ENCODE measurements at places on chromosomes 12 and 14. TPM values are rescaled to one million over a fixed set of nuclear protein-coding genes. Genes with fewer than 3 reads are reported as not detected.

Gene ADAMTS20
- total RNA-seq, result not detected

Gene DNAH10
- total RNA-seq, result 0.12 TPM

Gene SLC5A8
- total RNA-seq, result not detected

Gene C12orf56
- 3.3 TPM for total RNA-seq

Gene SMCO3
- not detected for total RNA-seq

Gene SYCP3
- 0.12 TPM for total RNA-seq

Gene TMEM30B
- 14.7 TPM for total RNA-seq

Gene SLC2A3
- total RNA-seq, result 4.9 TPM

Gene DCAF11
- total RNA-seq, result 48.2 TPM

Gene CDC42BPB
- 48.5 TPM for total RNA-seq

Gene DPF3
- total RNA-seq, result 1.1 TPM

Gene C12orf76
- total RNA-seq, result 3.3 TPM

Gene PPP4R4
- 0.04 TPM for total RNA-seq

Gene ESRRB
- total RNA-seq, result 0.12 TPM

Gene TCL1B
- total RNA-seq, result not detected

Gene NOVA1
- total RNA-seq, result 0.72 TPM

Gene EML1
- 6.0 TPM for total RNA-seq

Gene GPR137C
- total RNA-seq, result 0.16 TPM

Gene AKAP6
- total RNA-seq, result 4.4 TPM

Measured in esophagus mucosa (tissue), 1 donor.